ENCODE measurements at places on chromosomes 1 and 21.

DNA sequence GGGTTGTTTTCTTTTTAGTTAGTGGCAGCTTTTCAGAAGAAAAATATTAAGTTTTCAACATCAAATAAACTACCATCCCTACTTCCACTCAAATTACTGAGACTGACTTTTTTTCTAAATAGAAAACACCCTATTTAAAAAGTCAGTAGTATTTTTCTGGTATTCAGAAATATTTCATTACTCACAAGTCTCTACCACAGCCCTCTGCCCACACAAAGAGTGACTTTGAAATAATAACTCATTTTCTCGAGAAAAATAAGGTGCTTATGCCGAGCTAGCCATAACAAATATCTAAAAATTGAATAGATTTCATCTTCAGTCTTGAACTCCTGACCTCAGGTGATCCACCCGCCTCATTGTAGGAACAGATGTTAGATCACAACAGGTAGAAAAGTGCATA lies 41.8 kb upstream of the USP25 start:
- DNase-seq, result no peak

- no peak for DNase-seq
These were observed 45.3 kb upstream of the PARP1 start for GRCh38 chr1:226453015-226453704.

GRCh38 chr1:33985656-33986055 lies 121.8 kb downstream of the HMGB4 start:
- DNase-seq, result no peak

GRCh38 chr21:40832316-40832715 lies 14.6 kb downstream of the DSCAM start:
- no peak for DNase-seq

DNA sequence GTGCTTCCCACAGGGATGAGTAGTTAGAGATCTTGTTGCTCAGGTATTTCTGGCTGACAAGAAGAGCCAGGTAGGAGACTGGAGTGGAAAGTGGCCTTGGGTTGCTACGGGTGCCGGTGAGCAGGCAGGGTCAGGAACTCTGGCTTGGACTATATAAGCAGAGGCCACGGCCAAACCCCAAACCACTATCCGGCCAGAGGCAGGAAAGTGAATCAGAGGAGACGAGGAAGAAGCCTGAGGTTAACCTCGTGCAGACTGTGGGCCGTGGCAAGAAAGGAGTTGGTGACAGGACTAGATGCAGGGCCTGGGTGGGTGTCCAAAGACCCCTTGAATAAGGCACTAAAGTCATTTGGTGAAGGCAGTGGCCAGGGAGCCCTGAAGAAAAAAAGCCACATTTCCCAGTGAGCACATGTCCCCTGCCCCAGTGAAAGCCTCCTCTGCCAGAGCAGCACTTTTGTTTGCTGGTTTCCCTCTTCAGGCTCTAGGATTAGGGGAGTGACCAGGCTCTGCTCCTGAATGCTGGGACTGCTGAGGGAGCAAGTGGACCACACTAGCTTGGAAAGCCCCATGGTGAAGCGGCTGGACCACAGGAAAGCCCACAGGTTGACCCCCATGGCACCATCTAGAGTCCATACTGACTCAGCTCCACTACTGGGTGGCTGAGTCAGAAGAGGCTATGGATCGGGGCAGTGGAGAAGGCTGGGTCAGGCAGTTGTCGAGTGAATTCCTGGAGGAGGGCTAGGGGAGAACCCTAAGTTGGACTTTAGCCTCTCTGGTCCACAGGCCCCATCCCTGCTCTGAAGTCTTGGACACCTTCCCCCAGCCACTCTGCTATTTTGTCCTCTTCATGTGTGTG lies 23.4 kb downstream of the CSF1 start:
- DNase-seq, result no peak

DNA sequence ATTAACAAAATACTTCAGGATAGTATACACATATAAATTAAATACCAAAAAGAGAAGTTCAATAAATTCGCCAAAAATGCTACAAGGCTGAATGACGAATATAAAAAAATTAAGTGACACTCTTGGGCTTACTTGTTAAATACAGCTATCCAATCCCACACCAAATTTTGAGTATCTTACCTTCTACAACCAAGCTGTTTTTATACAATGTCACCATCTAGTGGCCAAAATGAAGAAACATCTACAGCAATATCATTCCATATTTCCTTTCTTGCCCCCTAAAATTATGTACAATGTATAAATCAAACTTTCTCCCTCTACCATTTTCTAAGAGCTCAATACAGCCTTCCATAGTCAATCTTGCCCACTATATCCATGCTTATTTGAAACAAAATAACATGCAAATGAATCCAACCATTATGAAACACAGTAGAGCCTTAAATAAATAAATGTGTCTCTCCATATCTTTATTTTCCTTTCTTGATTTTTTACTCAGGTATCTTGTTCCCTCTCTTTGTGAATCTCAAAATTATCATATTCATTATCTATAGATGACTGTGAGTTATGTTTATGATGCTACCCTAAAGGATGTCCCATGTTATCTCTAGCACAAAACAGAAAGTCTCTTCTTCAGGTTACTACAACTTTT lies 86.3 kb downstream of the ACBD6 start:
- no peak for DNase-seq

DNA sequence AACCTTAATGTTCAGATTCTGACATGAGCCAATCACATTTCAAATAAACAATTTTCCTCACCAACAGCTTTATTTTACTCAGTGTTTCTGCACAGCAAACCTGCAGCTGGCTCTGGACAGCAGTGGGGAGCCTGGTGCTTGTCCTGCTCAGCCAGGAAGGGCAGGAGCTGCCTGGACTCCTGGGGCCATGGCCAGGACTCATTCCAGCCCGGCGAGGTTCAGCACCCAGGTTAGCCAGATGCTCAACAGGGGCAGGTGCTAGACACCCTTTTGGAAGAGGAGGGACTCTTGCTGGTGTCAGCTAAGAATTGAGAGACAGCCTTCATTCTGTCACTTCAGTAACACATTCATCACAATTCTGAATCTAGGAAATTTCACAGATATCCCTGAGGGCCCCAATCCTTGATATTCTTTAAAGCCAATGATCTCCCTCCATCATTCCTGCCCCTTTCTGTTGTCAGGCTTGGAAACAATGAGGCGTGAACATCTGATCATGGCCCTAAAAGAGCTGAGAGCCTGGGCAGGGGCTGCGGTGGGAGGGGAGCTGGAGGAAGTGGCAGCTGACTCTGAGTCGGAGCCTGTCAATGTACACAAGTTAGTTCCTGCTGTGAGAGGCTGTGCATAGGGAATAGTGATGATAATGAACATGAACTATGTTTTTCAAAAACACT lies 251.3 kb downstream of the SDCCAG8 start:
- no peak for DNase-seq

- DNase-seq, result no peak
These were observed 44.8 kb downstream of the UCHL5 start for GRCh38 chr1:193014400-193014799.

DNA sequence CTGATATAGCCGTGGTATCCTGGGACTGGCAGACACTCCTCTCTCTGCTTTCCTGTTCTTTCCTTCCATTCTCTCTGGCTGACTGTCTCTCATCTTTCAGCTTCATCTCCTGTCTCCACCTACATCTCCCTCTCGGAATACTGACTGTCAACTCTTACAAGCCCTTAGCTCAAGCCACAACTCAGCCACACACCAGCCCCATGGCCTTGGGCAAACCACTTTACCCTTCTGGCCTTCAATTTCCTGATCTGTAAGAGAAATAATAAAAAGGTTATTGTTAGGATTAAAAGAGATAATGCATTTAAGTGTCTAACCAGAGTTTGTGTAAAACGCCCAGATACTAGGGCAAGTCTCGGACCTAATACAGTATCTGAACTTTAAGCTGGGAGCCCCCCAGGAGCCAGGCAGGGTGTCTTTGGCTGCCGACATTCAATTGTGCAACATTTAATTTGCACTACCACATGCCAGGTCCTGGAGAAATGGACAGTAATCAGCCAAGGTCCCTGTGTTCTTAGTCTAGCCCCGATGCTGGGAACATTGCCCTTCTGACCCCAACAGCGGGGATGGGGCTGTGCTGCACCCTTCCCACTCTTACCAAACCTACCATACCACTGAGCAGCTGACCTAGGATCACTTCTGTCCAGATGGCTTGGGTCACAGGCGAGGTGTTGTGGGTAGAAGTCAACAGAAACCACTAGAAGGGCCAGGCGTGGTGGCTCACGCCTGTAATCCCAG lies 5.1 kb downstream of the ECHDC2 start:
- DNase-seq, result no peak

GRCh38 chr21:38351961-38352521 lies 95.2 kb downstream of the KCNJ15 start:
- no peak for DNase-seq

- DNase-seq, result no peak
These were observed 10.4 kb upstream of the PLEKHA6 start for GRCh38 chr1:204370176-204370575.

DNA sequence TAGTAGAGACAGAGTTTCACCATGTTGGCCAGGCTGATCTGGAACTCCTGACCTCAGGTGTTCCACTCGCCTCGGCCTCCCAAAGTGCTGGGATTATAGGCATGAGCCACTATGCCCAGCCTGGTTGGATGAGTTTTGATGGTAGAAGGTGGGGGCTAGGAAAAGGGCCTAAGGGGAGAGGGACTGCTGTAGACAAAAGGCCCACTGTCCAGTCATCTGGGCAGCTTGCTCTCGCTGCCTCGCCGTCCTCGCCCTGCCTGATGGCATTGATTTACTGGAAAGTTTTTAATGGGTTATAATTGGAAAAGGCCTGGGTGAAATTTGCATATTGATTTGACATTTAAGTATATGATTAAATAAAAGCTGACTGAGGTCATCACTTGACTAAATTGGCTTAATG lies 175.1 kb upstream of the CSF3R start:
- DNase-seq, result no peak

GRCh38 chr1:205505076-205505729 lies 734 bp downstream of the CDK18 start:
- DNase-seq, result no peak

DNA sequence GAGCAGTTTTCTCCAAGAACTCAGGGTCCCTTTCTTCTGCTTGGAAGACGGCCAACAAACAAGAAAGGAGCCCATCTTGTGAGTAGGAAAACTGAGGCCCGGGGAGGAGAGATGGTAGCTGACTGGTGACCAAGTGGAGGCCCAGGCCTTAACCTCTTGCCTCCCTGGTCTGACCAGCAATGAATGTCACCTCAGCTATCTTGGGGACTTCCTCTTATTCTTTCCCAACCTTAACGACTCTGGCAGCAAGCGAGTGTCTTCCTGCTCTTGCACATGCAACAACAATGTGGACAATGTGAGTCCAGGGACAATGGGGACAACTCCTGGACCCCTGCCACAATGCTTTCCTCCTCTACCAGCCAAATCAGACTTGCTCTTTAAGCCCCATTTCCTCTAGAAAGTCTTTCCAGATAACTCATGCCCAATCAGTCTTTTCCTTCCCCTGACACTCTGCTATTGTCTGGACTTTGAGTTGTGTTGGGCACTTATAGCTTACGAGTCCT lies 12.6 kb downstream of the HSPG2 start:
- no peak for DNase-seq

DNA sequence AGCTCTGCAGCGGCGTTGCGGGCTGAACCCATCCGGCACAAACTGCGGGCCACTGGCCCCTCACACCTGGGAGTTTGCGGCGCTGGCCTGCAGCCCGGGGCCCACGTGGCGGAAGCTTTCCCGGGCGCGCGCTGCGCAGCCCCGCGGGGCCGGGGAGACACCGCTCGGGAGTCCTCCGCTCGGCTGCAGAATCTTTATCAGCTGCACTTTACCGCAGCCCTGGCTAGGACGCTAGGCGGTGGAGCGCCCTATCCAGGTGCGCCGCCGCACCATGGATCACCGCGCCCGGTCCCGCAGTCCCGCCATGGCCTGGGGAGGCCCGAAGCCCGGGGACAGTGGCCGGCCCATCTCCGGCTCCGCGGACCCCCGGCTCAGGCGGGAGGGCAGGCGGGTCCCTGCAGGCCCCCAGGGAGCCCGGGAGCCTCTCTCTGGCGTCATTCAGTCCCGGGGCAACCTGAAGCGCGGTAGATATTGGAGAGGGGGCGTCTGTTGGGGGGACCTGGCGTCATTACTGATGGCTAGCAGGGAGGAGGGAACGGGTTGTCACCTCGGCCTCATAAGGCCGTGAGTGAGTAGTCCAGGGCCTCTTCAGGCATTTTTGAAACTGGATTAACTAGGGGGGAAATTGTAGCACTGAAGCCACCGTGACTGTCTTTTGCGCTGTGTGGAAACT lies 5.7 kb upstream of the OLIG2 start:
- DNase-seq, result no peak

DNA sequence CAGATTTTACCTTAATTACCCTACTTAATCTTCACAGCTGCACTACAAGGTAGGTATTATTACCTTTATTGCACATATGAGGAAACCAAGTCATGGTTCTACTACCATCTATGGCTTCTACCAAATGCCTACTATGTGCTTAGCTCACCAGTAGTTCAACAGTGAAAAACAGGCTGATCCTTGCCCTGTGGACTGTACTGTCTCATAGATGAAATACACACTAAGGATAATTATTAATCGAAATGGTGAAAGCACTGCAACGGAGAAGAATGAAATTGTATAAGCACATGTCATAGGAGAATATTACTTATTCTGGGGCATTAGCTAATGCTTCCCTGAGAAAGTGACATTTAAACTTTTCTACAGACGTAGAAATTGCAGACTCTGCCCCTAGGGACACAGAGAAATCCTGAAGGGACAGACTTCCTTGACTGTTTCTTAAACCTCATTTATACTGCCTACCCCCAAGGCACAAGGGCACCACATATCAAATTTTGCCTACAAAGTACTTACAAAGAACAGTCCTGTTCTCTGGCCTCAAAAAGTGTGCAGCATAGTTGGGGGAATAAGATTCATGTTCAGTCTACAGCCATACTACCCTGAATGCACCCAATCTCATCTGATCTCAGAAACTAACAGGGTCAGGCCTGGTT lies 148.4 kb upstream of the ZC3H11B start:
- DNase-seq, result no peak

- no peak for DNase-seq
These were observed 220.6 kb upstream of the PKN2 start for GRCh38 chr1:88463401-88463985.

GRCh38 chr1:94983171-94983739 lies 56.3 kb upstream of the CNN3 start:
- DNase-seq, result no peak

GRCh38 chr1:119090250-119090649 lies 50.2 kb downstream of the WARS2 start:
- DNase-seq, result no peak

- DNase-seq, result no peak
These were observed 391.0 kb downstream of the MATN1 start for GRCh38 chr1:30332116-30333094.

- DNase-seq, result no peak
These were observed 17.6 kb downstream of the INTS3 start for GRCh38 chr1:153745417-153745816.

DNA sequence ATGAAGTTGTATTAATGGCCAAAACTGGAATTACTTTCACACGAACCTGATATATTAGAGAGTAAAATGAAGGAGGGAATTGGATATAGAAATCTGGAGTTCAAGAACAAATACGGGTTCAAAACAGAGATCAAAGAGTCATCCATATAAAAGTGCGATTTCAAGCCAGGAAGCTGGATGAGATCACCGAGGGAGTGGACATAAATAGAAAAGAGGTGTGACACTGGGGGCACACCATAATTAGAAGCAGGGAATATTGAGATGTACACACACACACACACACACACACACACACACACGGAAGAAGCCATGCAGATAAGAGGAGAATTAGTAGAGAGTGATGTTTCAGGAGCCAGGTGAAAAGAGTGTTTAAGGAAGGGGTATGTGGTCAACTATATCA lies 32.3 kb upstream of the PLD5 start:
- no peak for DNase-seq

GRCh38 chr1:155499953-155500639 lies 62.5 kb downstream of the ASH1L start:
- DNase-seq, result no peak

- DNase-seq, result no peak
These were observed 125.1 kb downstream of the CRB1 start for GRCh38 chr1:197393105-197393504.
